ENCODE measurements at places on chromosomes 7 and 10.

DNA sequence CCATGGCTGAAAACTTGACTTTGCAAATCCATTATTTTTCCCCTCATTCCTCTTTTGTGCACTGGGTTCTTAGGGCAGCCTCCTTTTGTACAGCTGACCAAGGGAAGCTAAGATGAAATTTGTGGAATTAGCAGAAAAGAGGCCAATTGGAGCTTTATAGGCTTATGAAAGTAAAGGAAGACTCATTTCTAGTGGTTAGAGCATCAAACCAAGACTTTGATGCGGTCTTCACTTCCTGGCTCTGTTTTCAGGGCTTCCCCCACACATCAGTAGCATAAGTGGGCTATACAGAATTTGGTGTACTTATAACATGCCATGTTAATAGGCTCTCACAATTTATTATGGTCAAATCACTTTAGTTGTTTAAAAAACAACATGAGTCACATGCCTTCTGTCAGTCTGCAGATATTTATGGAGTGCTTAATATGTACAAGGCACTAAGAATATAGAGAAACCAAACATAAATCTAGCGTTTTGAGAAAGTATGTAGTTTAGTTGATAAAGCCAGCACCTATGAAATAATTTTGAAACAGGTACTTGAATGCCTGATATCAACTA lies 5.7 kb downstream of the AUTS2 start:
- no peak overlapping the region for H3K27ac ChIP-seq
- H3K27me3 ChIP-seq, result no peaks in the 10 kb centered on the region
- no peak overlapping the region for H3K4me3 ChIP-seq
- peaks cover 8% of the 10 kb centered on the region for H3K4me1 ChIP-seq

GRCh38 chr7:54060643-54061042 lies 481.5 kb upstream of the VSTM2A start:
- DNase-seq, result no peak
- no peaks in the 10 kb centered on the region for H3K36me3 ChIP-seq
- H3K4me1 ChIP-seq, result no peaks in the 10 kb centered on the region
- H3K4me3 ChIP-seq, result no peak overlapping the region

- H3K27me3 ChIP-seq, result peaks cover 8% of the 10 kb centered on the region
- no peak overlapping the region for H3K27ac ChIP-seq
- H3K36me3 ChIP-seq, result no peaks in the 10 kb centered on the region
- no peak for DNase-seq
- no peak overlapping the region for H3K4me3 ChIP-seq
- H3K4me1 ChIP-seq, result peaks cover 4% of the 10 kb centered on the region
These were observed 153.6 kb upstream of the ZMIZ1 start for GRCh38 chr10:78915190-78915518.

DNA sequence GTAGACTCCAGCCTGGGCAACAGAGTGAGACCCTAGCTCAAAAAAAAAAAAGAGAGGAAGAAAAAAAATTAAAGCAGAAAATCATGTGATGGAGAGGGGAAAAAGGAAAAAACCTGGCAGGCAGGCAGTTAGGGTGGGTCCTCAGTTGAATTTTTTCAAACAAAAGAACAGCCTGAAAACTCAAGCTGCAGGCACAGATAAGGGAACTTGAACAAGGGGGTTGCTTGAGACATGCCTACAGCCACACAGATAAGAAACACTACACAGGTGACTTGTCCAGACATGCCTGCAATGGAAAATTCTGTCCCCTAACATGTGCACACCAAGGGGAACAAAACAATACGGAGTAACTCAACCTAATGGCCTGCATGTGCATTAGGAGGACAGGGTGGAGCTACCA lies 19.2 kb downstream of the VIM start:
- peaks cover 4% of the 10 kb centered on the region for H3K36me3 ChIP-seq
- no peak overlapping the region for H3K4me3 ChIP-seq
- no peak for DNase-seq
- H3K4me1 ChIP-seq, result no peaks in the 10 kb centered on the region
- H3K27ac ChIP-seq, result no peak overlapping the region

All from memory B cell (primary cell).